ENCODE measurements at places on chromosomes 16 and 17.

- DNase-seq: no peak
These were observed 39.1 kb downstream of the PSME3IP1 start for GRCh38 chr16:57146735-57147134.

DNA sequence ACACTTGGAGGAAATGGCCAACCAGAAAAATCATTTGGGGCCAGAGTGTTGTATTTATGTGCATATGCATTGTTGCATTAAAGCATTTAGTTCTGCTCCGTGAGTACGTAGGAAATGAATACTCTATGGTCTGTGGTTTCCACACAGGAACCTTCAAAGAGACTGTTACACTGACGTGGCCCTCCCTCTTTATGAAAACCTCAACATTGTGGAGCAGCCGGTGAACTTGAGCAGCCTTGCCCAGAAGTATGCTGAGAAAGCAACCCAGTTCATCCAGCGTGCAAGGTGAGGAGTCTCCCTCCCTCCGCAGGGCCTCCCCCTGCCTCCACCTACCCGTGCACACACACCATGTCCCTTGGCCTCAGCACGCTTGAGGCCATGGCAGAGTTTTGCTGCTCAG is 65.2 kb downstream of the ARSG start:
- DNase-seq: no peak

GRCh38 chr17:40260528-40260927 is 27.2 kb upstream of the CDC6 start:
- DNase-seq: no peak

GRCh38 chr16:88596483-88596882 is 26.3 kb downstream of the ZC3H18 start:
- DNase-seq: no peak

- no peak for DNase-seq
These were observed 5.8 kb downstream of the SLC5A2 start for GRCh38 chr16:31488468-31489297.

DNA sequence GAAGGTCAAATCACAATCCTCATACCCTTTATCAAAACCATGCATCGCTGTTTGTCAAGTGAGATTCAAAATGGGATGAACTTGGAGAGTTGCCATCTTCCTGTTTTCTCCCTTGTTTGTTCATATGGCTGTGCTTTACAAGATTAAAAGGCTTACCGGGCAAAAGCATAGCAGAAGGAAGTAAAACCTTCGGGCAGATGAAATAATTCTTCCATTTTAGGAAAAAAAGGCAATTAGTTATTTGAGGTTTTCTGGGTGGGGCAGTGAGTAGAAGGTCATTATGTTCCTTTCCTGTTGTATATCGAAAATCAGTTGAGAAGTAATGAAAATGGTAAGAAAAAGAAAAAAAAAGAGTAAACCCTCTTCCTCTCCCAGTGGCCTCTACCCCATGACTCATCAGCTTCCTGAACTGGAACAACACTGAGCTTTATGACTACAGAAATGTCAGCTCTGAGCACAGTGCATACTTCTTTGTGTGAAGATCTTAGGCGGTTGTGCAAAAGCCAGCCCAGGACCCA is 369.2 kb downstream of the CDH13 start:
- no peak for DNase-seq

GRCh38 chr17:33987162-33987561 is 267.9 kb upstream of the CCL2 start:
- DNase-seq: no peak

GRCh38 chr16:1532771-1533170 is 695 bp upstream of the TMEM204 start:
- DNase-seq: no peak

DNA sequence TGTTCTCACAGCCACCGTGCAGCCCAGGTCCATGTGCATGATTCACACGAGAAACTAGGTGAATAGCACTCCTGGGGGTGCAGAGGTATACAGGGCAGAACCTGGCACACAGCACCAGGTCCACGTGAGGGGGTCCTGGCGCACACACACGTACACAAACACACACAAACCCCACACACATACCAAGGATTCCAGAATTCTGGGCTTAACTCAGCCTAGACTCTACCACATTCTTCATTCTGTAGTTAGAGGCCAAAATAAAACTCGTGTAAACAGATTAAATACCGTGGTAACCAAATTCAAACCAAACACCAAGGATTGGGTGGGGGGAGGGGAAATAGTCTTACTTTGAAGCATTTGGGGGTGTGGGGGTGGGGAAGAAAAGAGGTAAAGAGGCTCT is 58.5 kb downstream of the XYLT1 start:
- DNase-seq: no peak

DNA sequence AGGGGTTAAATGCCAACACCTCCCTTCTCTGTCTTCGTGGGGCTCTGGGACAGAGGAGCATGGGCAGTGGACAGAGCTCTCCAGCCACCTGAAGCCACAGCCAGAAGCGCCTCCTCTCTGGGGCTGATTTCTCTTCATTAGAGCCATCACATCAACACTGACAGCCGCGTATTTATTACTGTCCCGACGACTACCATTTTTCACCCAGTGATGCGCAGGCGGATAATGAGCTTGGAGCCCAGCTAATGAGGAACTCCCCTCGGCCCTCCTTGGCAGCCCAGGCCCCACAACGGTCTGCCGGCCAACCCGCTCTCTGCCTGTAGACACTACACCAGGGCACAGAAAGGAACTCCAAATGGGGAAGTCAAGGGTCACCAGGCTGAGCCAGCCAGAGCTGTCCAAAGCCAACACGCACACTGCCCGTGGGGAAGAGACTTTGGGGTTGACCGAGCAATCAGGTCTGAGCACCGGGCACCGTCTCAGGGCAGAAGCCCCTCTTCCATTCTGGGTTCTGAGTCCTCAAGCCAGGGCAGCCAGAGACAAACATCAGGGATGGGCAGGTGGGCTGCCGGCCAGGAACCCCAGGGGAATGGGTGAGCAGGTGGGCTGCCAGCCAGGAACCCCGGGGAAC is 13.2 kb downstream of the SDK2 start:
- DNase-seq: no peak

- no peak for DNase-seq
These were observed 18.9 kb downstream of the IKZF3 start for GRCh38 chr17:39845052-39845846.

GRCh38 chr16:53131363-53132071 is 76.7 kb downstream of the CHD9 start:
- DNase-seq: peak; percentile 73

DNA sequence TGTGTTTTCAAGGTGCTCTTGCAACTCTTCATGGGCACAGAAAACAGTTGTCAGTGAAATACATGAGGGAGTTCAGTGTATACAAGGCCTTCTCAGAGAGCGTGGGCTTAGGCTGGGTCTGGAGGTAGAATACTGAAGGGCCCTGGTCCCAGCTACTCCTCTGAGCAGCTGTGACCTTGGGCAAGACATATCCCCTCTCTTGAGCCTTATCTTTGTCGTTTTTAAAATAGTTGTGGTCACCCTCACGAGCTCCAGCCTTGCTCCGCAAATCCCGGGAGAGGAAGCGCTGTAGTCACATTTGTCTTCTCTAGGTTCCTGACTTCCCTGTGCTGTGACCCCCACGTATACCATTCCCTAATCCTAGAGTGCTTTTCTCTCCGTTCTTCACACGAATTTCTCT is 3.6 kb downstream of the ZNRF1 start:
- no peak for DNase-seq

GRCh38 chr16:66271074-66272060 is 95.1 kb upstream of the CDH5 start:
- DNase-seq: peak; percentile 64

- DNase-seq: no peak
These were observed 52.8 kb downstream of the CBFA2T3 start for GRCh38 chr16:88923926-88924833.

DNA sequence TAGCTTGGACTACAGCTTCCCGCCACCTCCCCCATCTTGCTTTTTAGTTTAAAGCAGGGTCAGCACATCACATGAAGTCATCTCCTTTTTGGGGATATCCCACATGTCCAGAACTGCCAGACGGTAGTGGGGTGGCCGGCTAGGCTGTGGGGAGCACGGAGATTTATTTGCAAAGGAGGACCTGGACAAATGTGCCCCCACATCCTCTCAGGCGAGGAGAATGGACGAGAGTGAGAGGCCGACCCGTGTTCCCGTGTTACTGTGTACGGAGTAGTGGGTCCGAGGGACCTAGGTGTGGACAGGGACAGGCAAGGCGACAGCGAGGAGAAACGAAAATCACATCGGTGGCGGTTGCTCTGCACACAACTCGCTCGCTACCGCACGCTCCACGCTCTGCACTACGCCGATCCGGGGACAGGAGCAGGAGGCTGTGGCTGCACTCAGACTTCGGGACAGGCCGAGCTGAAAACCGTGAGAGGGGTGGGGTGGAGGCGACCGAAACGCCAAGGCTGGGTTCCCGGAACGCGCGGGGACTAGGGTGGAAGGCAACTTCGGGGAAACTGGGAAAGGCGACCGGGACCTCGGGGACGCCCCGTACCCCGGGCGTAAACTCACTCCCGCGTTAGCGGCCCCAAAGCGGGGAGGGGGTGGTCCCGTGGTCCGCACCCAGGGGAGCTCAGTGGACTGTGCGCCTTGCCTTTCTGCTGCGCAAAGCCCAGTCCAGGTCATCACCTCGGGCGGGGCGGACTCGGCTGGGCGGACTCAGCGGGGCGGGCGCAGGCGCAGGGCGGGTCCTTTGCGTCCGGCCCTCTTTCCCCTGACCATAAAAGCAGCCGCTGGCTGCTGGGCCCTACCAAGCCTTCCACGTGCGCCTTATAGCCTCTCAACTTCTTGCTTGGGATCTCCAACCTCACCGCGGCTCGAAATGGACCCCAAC is at the start of gene MT1A:
TSS of gene MT1A (plus strand) at position 853 of the 937 bp plus-strand sequence. CDS start at position 926, 73 bp downstream.
- no peak for DNase-seq

DNA sequence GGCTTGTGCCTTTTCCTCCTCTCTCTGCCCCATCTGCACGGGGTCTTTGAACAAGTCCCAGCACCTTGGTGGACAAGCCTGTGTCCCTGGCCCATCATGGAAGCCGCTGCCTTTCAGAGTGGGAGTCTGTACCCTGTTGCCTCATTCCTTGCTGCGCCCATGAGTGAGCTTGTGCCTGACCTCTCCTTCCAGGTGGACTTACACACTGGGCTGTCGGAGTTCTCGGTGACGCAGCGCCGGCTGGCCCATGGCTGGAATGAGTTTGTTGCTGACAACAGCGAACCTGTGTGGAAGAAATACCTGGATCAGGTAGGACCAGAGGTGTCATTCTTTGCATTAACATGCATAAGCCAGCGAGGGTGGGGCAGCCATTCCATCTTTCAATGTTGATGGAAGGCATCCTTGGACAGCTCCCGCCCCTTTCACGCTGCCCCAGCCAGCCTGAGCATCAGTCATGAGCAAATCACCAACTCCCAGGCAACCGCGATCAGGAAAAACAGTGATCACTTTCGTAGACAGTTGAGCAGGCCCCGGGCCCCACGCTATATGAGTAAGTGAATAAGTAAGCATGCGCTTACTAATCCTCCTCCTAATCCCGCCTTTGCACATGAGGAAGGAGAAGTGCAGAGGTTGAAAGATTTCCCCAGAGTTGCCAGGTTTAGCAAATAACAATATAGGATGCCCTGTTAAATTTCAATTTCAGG is 36.8 kb downstream of the ATP2C2 start:
- DNase-seq: no peak

GRCh38 chr17:62109378-62109902 is 44.4 kb upstream of the MED13 start:
- DNase-seq: no peak

DNA sequence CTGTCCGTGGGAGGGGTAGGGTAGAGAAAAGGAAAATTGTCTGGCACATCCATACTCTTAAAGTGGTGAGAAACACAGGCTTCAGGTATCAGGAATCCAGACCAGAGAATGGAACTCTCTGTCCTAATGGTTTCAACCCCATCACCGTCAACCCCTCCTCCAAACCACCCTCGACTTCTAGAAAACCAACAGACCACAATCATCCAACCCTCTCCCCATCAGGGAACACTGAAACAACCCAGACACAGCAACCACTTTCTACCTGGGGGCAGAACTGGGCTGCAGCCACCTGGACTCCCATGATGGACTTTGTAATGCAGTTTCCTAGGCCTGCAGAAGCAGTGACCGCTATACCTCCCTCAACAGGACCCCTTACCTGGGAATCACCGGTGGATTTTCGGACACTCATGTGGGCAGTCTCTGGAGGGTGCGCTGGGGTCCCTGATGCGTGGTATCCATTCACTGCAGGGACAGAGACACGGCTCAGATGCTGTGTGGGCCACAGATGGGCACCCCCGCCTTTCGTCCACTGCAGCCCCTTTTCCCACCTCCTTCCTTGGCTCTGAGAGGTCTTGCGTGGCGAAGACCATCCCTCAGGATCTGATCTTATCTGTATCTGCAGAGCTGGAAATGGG is 64.3 kb upstream of the RCVRN start:
- no peak for DNase-seq

GRCh38 chr17:17663160-17664063 is 17.8 kb upstream of the RAI1 start:
- no peak for DNase-seq

DNA sequence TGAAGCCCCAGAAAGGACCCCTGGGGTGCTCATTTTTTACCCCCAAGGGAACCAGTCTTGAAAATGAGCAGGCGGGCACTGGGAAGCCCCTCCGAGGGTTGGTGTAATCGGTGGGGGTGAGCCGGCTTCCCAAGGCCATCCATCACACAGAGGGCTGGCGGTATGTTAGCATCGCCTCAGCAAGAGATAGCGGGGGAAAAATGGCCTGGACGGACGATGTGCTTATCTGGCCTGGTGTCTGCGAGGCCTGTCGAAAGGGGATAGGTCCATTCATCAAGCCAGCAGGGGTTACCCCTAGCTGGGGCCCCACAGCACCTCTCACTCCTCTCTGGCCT is 188.9 kb downstream of the IRF8 start:
- DNase-seq: no peak

GRCh38 chr17:69358688-69359596 is 32.0 kb upstream of the ABCA5 start:
- no peak for DNase-seq

- DNase-seq: no peak
These were observed 262.7 kb downstream of the SNX29 start for GRCh38 chr16:12239226-12239625.

GRCh38 chr16:4940719-4941118 is 3.8 kb upstream of the PPL start:
- no peak for DNase-seq

- DNase-seq: no peak
These were observed 23.8 kb downstream of the FAM222B start for GRCh38 chr17:28818819-28819221.

DNA sequence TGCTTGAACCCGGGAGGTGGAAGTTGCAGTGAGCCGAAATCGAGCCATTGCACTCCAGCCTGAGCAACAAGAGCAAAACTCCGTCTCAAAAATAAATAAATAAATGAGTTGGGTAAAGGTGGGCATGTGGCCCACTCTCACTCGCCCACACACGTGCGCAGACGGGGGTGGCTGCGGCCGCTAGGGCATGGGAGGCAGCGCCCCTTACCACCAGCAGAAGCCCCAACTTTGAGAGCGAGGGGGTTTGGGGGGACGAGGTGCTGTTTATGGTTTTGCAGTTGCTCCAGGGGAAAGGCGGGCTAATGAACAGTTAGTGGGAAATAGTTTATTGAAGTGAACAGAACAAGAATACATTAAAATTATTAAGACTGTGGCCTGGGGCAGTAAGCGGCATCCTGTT is 14.9 kb upstream of the RBFOX3 start:
- peak; percentile 47 for DNase-seq

Data from type B pancreatic cell (in vitro differentiated cells).